ENCODE measurements at places on chromosomes 11 and 22. TPM values are rescaled to one million over a fixed set of nuclear protein-coding genes. Genes with fewer than 3 reads are reported as not detected.

The DEPDC5 gene
- 11.0 TPM for total RNA-seq

The DERL3 gene
- 0.32 TPM for total RNA-seq

The CLDN5 gene
- total RNA-seq: not detected

The P2RY2 gene
- not detected for total RNA-seq

The OSBP gene
- total RNA-seq: 34.8 TPM

The OLFML1 gene
- total RNA-seq: 1.9 TPM

The MTA2 gene
- 145 TPM for total RNA-seq

The MSANTD2 gene
- 13.5 TPM for total RNA-seq

The MMP27 gene
- total RNA-seq: not detected

The OR2AT4 gene
- not detected for total RNA-seq

The GPR83 gene
- total RNA-seq: under 0.01 TPM

The SEPTIN5 gene
- 10.4 TPM for total RNA-seq

- DNase-seq: peak; percentile 73
Observed at GRCh38 chr11:125968354-125968753, 22.5 kb downstream of the VSIG10L2 start.

DNA sequence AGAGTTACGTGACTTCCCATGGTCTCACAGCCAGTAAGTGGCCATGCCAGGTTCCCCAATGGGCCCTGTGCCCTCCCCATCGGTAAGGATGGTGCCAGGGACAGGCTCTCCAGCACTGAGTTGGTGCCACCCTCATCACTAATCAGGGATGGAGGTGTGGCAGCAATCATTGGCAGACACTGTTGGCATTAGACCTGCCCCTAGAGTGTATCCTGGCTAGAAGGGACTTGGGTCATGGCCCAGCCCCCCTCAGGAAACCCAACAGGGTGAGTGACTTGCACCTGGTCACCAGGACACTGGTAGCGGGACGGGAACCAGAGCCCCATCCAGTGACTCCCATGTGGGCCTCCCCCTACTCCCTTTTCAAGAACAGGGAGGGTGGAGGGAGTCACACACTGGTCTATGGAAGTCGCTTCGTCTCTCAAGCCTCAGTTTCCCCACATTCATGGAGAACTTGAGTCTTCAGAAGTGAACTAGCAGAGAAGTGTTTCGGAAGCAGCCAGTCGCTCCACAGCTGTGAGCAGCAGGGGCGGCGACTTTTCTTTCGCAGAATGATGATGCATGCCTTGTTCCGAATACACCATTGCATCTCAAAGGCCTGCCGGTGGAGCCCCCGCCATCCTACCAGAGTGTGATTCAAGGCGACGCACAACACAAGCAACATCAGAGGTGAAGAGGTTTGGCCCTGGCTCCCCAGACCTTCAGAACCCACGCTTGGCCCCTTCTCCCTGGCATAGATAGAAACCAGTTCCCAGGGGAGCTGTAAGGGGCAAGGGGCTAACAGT, 12.9 kb downstream of the MS4A10 start:
- no peak for DNase-seq

DNA sequence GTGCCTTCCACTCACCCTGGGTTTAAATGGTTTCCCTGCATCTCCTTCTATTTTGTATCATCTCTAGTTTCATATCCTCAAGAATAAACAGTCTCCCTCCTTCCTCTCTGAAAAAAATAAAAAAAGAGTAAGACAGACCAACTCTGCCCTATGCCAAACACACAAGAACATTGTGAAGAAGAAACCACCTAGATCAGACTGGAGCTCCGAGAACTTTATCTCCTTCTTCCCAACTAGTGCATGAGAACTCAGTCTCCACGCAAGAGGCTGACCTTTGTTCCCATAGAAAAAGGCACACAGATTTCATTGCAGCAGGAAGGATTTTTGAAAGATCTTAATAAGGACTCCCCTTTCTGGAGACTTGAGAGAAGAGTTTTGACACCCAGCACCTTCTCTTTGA, 8.7 kb upstream of the PEX26 start:
- DNase-seq: no peak

GRCh38 chr11:108538022-108538424, 39.8 kb upstream of the POGLUT3 start:
- peak; percentile 17 for DNase-seq

- DNase-seq: no peak
Observed at GRCh38 chr11:5298451-5298850, 3.3 kb downstream of the OR51B4 start.

DNA sequence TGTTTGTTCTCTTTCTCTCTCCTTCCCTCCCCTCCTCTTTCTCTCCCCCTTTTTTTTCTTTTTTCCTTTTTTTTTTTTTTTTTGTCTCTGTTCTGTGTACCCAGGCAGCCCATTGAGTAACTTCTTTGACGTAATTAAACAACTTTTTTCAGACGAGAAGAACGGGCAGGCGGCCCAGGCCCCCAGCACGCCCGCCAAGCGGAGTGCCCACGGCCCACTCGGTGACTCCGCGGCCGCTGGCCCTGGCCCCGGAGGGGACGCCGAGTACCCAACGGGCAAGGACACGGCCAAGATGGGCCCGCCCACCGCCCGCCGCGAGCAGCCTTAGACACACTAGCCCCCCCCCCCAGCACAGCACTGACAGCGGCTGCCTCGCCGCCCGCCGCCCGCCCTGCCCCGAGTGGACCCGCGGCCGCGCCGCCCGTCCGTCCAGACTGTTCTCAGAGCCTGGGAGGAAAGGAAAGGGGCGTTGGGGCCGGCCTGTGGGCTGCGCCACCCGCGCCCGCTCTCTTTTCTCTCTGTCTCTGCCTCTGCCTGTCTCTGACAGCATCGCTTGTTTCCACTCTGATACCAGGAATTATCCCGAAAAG, 26.1 kb downstream of the MOB2 start:
- DNase-seq: peak; percentile 80

GRCh38 chr11:82521427-82521826, 212.2 kb downstream of the FAM181B start:
- DNase-seq: no peak

DNA sequence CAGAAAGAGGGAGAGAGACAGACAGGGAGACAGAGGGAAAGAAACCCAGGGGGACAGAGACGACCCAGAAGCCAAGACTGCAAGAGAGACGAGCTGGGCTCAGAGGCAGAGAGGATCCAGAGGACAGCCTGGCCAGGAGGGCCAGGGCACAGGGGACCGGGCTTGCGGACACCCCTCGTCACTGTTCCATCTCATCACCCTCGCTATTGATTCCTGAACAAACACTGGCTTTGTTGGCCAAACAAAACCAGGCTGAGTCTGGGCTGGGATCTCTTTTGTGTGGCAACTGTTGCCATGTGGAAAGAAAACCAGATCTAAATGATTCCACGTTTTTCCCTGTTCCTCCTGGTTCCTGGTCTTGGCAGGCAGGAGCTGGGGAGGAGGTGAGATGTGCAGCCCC, 339.4 kb downstream of the MN1 start:
- no peak for DNase-seq

DNA sequence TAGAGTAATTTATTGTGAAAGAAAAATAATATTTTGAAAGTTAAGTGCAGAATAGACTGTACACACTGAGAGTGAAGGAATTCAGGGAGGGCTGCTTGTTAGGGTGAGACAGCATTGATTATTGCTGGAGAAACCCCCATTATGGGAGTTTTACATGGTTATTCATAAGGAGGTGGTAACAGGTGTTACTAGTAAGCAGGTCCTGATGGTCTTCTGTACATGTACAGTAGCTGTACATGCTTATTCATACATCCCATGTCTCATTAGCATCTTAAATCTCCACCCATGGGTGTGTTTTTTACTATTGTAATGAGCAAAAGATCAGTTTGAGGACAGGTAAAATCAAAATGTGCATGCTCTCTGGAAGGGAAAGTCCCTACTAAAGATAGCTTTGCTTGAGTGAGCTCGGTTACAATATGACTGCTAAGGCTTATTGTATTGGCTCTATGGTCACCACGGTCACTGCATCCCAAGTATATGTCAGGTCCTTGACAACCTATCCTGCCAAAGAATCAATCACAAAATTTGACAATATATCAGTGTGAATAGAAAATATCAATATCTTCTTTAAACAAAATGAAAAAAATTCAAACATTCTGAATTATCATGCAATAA, 6.2 kb downstream of the KDM4F start:
- DNase-seq: no peak

- peak; percentile 97 for DNase-seq
Observed at GRCh38 chr11:69008737-69009440, 4.2 kb downstream of the MRGPRF start.

DNA sequence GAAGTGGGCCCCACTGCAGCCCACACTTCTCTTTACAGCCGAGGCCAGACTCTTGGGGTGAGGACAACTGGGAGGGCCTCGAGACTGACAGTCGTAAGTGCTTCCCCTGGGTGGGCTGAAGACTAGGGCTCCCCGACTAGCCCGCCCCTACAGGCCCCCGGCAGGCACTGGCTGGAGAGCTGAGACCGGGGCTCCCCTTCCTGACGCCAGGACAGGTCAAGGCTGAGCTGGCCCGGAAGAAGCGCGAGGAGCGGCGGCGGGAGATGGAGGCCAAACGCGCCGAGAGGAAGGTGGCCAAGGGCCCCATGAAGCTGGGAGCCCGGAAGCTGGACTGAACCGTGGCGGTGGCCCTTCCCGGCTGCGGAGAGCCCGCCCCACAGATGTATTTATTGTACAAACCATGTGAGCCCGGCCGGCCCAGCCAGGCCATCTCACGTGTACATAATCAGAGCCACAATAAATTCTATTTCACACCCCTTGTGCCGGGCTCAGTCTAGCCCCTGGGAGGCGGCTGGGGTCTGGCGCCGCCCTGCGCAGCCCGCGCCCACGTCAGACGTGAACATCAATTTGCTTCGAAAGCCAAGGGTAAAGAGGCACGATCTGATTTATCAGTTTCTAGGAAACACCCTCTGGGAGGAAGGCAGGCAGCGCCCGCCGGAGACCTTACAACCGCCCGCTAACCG, 13.5 kb downstream of the SCYL1 start:
- no peak for DNase-seq

GRCh38 chr11:10401256-10401655, 53.8 kb upstream of the AMPD3 start:
- no peak for DNase-seq

GRCh38 chr11:4748438-4748837, 21.3 kb downstream of the OR51F1 start:
- no peak for DNase-seq

DNA sequence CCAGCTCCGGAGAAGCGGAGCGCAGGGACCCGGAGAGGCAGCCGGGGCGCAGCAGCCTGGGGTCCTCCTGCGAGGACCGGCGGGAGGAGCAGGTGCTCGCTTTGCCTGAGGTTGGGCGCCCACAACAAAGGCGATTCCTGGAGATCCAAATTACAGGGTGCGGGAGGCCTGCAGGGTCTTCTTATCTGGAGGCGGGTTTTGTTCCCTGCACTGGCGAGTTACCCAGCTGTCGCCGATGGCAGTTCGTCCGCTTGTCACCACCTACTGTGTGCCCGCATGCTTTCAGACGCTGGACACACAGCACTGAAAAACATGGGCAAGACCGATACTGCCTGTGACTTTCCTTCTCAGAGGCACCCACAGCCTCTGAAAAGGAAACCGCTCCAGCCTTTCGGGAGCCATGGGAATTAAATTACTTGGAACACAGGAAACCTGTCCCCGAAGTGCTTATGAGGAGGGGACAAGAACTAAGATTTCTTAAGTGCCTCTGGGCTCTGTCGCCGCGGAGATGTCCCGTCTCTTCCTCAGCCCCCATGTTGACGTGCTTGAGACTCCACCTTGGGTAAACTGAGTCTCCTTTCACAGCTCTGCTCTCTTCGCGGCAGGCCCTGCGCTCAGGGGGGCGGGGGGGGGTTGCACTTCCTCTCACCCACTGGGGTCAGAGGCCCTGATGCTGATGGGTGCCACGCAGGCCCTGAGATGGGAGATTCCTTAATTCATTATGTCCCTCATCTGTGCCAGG, 1.3 kb upstream of the ZFTA start:
- DNase-seq: no peak

DNA sequence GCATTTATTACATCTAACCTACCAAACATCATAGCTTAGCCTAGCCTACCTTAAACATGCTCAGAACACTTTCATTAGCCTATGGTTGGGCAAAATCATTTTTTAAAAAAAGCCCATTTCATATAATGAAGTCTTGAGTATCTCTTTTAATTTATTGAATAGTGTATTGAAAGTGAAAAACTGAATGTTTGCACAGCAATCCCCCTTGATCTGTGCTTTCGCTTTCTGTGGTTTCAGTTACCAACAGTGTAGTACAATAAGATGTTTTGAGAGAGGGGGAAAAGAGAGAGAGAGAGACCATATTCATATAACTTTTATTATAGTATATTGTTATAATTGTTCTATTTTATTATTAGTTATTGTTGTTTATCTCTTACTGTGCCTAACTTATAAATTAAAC, 8.4 kb upstream of the MAP6 start:
- no peak for DNase-seq

DNA sequence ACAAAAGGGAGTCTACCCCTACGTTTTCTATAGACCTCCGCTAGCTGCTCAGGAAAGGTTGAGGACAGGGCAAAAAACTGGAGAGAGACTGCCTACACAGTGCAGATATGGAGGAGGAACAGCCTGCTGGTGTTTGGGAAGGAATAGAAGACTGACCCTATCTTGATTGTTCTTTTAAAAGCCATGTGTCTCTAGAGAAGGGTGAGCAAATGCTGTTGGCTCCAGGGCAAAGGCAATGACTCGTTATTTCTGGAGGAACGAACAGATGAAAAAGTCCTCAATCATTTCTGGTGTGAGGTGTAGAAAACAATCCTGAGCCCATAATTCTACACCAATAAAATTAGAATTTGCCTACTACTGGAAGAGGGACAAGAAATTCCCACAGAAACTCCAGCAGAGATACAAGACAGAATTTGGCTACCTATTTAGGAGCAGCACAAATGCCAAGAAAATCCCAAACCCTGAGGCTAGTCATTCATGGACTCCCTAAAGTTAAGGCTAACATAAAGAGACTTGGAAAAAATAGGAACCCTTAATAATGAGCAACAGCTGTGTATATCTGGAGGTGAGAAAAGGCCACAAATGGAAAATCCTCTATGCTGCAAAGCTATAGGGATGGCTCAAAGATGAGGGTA, 1206.3 kb upstream of the CNTN5 start:
- DNase-seq: no peak
